CD8-positive, alpha-beta memory T cell (primary cell): ENCODE measurements at places on chromosomes 7 and 10. TPM values are rescaled to one million over a fixed set of nuclear protein-coding genes. Genes with fewer than 3 reads are reported as not detected.
A peak's percentile ranks its signal among the peaks of the same experiment; 100 is the strongest.

Gene MUC12
- total RNA-seq, result 0.35 TPM

DNA sequence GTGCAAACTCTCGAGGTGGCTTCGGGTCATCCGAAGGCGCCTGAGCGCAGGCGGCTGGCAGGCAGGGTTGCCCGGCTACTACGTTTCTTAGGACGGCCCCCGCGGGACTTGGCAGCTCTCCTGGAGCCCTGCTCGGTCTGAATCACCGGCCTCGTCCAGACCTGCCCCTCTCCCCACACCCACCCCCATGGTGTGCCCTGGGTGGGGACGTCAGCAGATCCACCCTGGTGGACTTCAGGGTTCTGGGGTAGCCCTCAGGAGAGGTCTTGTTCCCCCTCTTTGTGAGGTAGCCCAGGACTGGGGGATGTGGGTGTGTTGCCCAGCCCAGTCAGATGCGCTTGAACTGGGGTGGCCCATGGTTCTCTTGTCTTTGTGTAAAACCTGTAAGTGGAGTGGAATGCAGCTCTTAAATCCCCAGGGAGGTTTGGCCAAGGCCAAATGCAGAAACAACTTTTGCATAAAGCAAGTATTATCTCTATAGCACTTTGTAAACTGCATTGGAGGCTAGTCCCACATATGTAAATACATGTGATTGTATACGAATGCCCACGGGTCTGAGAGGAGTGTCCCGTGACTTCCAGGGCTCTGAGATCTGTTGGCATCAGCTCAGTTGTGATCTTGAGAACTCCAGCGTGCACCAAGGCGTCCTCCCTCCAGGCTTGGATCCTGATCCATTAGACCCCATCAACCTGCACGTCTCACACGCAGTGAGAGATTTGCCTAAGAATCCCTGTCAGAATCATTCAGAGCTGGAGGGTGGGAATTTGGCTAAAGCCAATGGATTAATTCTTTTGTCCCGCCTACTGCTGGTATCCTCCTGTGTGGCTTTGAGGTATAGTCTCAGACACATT is 1.8 kb downstream of the PFKFB3 start:
- no peak for DNase-seq

GRCh38 chr10:127813290-127813689 is 76.3 kb downstream of the FOXI2 start:
- no peak for DNase-seq

DNA sequence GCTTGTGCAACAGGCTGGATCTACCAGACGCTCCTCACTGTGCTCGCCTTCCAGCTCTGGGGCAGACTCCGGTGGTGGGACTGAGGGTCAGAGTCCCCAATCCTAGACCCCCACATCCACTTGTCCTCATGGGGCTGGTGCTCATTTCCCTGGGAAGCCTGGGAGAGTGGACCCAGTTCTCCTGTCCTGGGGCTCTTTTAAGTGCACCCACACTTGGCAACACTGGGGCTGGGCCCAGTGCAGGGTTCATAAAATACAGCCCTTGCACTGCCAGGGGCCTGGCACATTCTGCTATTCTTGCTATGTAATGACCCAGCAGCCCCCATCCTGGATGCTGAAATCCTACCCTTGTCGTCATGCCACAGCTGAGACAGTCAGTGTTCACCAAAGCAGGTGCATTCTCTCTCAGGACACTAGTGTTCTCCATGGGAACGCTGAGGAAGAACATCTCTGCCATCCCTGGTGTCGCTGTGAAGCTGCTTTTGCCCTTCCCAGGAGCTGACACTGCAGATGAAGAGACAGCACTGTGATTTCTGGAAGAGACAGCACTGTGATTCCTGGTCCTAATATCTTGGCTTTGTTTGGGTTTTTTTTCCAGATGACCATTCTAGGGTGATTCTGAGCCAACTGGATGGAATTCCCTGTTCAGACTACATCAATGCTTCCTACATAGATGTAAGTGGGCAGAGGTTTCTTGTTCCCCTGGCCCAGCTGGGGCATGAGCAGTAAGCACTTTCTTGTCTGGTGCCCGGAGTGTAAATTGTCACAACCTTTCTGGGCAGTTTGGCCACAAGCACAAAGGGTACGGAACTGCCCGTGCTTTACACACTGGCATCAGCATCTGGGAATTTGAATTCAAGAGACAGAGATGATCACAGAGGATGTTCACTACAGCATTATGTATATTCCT is 65.6 kb downstream of the MKI67 start:
- no peak for DNase-seq

DNA sequence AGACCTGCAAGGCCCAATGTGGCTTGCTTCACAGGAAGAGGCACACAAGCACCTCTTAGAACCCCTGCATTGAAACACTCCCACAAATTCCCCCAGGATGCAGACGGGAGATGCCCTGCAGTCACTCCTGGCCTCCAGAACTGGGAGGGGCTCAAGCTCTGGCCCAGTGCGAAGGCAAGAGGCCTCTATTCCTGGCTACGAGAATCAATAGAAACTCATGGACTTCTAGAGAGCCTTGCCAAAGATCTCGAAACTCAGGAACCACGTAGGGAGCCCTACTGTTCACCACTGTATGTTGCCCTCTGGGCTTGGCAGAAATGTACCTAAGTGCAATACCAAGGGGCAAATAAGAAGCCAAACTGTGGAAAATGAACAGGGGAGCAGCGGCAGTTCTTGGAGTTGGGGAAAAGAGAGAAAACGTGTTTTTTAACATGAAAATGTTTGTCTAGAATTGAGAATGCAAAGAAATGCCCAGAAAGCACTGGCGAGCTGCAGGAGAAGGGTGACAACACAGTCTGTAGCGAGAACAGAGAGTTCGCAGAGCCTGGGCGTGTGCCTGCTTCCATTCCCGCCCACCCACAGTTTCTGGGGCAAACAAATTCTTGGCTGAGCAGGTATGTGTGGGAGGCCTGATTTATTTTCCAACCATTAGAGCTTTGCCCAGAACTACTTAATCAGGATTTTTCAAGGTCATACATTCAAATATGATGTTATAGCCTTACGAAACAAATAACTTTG is 260.5 kb upstream of the KLF14 start:
- no peak for DNase-seq

GRCh38 chr10:49076319-49076718 is 39.0 kb downstream of the VSTM4 start:
- no peak for DNase-seq

DNA sequence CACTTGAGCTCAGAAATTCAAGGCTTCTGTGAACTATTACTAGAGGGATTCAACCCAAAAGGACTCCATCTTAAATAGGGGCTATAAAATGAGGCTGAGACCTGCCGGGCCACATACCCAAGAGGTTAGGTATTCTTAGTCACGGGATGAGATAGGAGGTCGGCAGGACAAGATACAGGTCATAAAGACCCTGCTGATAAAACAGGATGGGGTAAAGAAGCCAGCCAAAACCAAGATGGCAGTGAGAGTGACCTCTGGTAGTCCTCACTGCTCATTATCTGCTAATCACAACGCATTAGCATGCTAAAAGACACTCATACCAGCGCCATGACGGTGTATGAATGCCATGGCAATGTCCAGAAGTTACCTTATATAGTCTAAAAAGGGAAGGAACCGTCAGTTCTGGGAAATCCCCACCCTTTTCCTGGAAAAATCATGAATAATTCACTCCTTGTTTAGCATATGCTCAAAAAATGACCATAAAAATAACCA is 101.2 kb upstream of the TRIM24 start:
- DNase-seq, result no peak

Gene TMEM130
- not detected for total RNA-seq

Gene CPA1
- not detected for total RNA-seq

Gene ADRB1
- total RNA-seq, result 0.50 TPM

GRCh38 chr10:111435871-111436270 is 359.0 kb downstream of the ADRA2A start:
- DNase-seq, result no peak

GRCh38 chr10:5698062-5698461 is 13.4 kb downstream of the TASOR2 start:
- DNase-seq, result no peak

Gene FAM13C
- total RNA-seq, result not detected

Gene CPA2
- total RNA-seq, result not detected

GRCh38 chr10:103564116-103564501 is 70.6 kb downstream of the NEURL1 start:
- no peak for DNase-seq

GRCh38 chr10:52146766-52147165 is 167.3 kb upstream of the DKK1 start:
- no peak for DNase-seq

DNA sequence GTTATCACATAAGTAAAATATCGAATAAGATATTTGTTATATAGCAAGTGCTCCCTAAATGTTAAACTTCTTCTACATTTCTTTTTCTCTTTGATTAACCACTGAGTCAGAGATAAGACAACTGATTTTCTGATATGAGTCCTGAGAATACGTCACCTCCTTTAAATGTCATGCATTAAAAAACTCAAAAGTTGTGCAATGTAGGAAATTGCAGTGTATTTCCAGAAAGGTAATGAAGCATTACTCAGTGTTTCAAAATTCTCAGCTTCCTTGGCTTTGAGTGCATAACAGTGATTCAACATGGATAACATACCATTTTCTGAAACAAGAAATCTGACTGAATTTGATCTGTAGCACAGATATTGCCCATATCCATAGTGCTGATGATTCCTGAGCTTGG is 155.8 kb downstream of the BMPER start:
- DNase-seq, result no peak

- DNase-seq, result no peak
Measured at GRCh38 chr10:1572519-1573333, 164.6 kb downstream of the ADARB2 start.

GRCh38 chr10:132382231-132382922 is 14.6 kb upstream of the PWWP2B start:
- peak; percentile 23 for DNase-seq

Gene TFR2
- total RNA-seq, result 17.7 TPM

DNA sequence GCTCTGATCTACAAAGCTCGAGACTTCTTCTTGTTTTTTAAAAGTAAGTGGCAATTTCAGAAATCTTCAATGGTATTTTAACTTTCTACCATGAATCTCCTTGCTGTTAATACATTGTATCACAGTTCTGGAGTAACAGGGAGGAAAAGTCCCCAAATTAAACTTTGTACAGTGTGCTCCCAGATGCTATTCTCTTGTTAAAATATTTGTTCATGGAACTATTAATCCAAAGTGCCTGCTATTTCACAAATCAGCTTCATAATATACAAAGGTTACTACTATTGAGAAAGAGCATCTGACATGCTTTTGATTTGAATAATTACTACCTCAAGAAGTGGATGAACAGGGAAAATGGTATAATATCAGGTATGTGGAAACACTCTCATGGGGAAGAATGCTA is 36.6 kb downstream of the SIRT1 start:
- DNase-seq, result no peak

- no peak for DNase-seq
Measured at GRCh38 chr10:26543567-26544306, 105.6 kb downstream of the APBB1IP start.

DNA sequence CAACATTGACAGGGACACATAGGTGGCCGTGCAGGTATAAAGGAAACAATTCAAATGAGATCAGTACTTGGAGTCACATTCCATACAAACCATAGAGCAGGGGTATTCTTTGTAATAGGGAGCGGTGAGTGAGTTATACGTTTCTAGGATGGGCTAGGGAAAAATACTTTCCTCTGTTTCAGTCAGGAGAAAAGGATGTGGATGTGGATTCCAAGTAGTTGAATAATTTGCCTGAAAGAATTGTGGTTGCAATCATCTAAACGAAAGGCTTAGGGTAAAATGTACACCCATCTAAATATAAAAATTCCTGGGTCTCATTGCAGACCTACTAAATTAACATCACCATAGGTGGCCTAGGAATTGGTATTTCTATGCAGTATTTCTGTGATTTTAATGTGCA is 270.7 kb upstream of the IGFBP3 start:
- DNase-seq, result no peak

GRCh38 chr10:71082960-71083715 is 129.2 kb upstream of the UNC5B start:
- DNase-seq, result no peak

Gene CCZ1
- total RNA-seq, result 93.4 TPM

GRCh38 chr10:97450828-97451227 is 4.9 kb downstream of the ZDHHC16 start:
- DNase-seq, result no peak

DNA sequence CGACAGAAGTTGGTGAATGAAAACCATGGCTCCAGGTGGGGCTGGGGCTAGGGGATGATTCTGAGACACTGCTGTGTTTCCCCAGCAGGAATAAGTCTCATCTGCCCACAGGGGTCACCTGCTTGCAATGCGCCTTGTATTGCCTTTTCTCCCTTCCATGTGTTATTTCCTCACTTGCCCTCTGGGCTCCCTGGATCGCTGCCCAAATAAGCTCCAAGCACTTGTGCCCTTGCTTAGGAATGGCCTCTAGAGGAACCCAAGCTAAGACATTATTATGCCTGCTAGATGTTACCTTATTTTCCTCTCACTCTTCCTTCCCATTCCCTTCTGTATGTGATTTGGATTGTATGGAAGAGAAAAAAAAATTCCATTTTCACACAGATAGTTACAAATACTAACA is 24.8 kb upstream of the PLPP4 start:
- no peak for DNase-seq

- DNase-seq, result no peak
Measured at GRCh38 chr7:88771417-88771816, 11.9 kb downstream of the ZNF804B start.

Gene CADPS2
- total RNA-seq, result not detected

DNA sequence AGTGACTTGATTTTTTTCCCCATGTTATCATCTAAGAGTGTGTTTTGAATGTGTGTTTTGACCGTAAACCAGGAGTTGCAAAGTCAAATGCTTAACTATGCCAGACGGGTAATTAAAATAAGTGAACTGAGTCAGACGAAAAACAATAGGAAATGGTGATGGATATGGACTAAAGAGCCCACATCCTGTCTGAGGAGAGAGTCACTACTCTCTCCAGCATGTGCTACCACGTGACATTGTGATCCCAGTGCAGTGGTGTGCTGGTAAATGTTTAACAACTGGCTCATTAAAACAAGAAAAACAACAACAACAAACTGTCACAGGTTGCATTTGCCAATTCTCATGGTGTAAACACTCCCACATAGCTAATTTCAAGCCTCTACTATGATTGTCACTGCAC is 164.3 kb downstream of the SUGCT start:
- DNase-seq, result no peak
